ENCODE measurements at places on chromosomes 7 and 10. TPM values are rescaled to one million over a fixed set of nuclear protein-coding genes. Genes with fewer than 3 reads are reported as not detected.

Gene ZC3HAV1L
- total RNA-seq: 0.25 TPM

Gene FGFBP3
- total RNA-seq: 0.71 TPM

Gene MUC3A
- total RNA-seq: not detected

Gene TYW1
- total RNA-seq: 21.5 TPM

Gene TRIL
- not detected for total RNA-seq

Gene SLC26A4
- total RNA-seq: 0.19 TPM

Gene FOXI2
- not detected for total RNA-seq

Gene DGKI
- not detected for total RNA-seq

Gene CHN2
- 9.1 TPM for total RNA-seq

Gene NEUROG3
- total RNA-seq: not detected

Gene MYOF
- total RNA-seq: 9.2 TPM

Gene MSMB
- not detected for total RNA-seq

Gene CD36
- total RNA-seq: not detected

Gene PAPOLB
- not detected for total RNA-seq

Gene HMX2
- total RNA-seq: not detected

Gene CAV1
- total RNA-seq: not detected

Gene NFE2L3
- not detected for total RNA-seq

Gene CHST12
- total RNA-seq: 5.0 TPM

Gene TFR2
- 4.2 TPM for total RNA-seq

Gene FAM25G
- total RNA-seq: not detected

Gene MINDY4
- total RNA-seq: 1.5 TPM

Gene GLI3
- 0.07 TPM for total RNA-seq

Gene GSTO2
- 1.3 TPM for total RNA-seq

Gene NODAL
- total RNA-seq: not detected

Gene ASB10
- not detected for total RNA-seq

Measured in Karpas-422 (cell line).